Activated T-cell treated with anti-CD3 and anti-CD28 coated beads, Interleukin-2, amount 50 U/mL, for 72 hours (primary cell): ENCODE measurements at places on chromosomes 1 and 21.

- DNase-seq = no peak
Observed at GRCh38 chr21:14620152-14620551, 74.0 kb upstream of the SAMSN1 start.

- no peak for DNase-seq
Observed at GRCh38 chr21:42075686-42076471, 4.8 kb downstream of the UMODL1 start.

DNA sequence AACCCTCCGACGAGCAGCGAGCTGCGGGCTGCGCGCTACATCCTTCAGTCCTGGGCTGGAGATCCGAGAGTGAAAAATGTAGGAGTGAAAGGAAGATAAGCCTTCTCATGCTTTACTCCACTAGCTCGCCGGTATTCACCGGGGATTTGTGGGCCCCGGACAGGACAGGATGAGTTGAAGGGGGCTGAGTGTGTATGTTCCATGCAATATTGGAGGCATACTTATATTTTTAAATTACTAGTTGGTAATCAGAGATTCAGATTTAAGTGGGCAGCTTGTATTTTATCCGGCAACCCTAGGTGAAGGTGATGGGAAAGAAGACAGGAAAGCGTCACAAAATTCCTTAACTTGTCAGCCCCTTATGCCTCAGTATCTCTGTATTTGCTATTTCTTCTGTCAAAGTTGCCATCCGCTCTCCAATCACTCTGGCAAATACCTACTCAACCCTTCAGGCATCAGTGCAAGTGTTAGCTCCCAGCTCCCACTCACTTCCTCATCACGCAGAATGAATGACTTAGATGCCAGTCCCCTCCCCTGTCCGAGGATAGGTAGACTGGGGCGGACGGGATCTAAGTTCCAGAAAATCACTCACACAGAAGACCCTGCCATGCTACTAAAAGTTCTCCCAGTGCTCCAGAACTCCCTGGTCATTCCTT is 503 bp upstream of the PIGM start:
- DNase-seq = peak; percentile 4

GRCh38 chr1:12567288-12567819 is 50.7 kb downstream of the DHRS3 start:
- DNase-seq = no peak

DNA sequence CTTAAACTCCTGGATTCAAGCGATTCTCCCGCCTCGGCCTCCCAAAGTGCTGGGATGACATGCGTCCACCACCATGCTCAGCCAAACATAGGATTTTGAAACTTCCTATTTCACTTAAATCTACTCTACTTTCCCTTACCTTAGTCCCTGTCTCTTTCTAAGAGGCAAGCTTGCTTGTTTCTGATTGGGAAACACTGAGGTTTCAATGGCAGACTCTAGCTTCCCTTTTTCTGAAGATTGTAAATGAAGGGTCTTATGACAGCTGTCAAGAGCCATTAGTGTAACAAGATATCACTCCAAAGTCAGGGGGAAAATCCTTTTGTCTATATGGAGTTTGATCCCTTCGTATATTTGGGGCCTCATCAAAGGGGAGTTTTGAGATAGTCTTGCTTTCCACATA is 23.5 kb upstream of the LMO4 start:
- DNase-seq = no peak

GRCh38 chr1:64268653-64269557 is 65.5 kb downstream of the UBE2U start:
- DNase-seq = peak; percentile 68

DNA sequence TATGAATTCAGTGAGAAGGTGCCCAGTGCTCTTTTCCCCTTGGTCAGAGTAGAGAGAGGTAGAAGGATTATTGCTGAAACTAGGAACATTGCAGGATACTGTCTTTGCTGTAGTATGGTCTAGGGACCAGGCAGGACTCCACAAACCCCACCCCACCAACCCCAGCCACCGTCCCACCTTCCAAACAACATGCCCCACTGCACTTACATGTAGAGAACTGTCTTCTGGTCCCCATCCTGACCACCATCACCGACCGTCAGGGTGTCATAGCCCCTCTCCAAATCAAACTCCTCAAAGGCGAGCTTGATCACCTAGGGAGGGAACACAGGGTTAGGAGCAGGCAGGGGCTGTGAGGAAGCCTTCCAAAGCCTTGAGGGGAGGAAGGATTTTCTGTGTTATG is 71.7 kb upstream of the HMGB4 start:
- no peak for DNase-seq

DNA sequence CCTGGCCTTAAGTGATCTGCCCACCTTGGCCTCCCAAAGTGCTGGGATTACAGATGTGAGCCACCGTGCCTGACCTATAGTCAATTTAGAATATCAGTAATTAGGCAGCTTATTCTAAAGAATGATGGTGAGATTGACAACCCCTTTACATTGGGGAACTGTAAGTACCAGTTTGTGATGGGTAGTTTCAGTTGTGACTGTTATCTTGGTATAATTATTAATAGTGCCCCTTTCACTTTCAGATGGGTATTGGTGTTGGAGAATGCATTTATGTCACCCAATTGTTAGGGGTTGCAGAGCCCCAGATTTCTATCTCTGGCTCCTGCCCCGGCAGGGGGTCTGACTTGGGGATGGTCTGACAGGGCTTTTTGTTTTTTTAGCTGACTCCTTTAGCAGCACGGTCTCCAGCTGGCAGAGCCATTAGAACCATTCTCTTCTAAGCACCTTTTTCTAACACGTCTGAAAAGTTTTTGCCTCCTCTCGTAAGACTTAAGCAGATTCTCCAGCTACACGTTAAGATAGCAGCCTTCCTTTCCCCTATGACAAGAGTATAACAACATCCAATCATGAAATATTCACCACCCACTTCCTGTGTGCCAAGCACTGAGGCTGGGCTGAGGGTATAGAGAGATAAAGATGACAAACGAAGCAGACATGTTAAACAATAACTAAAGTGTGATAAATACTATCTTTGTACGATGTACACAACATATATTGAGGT is 157.8 kb downstream of the SDCCAG8 start:
- no peak for DNase-seq

DNA sequence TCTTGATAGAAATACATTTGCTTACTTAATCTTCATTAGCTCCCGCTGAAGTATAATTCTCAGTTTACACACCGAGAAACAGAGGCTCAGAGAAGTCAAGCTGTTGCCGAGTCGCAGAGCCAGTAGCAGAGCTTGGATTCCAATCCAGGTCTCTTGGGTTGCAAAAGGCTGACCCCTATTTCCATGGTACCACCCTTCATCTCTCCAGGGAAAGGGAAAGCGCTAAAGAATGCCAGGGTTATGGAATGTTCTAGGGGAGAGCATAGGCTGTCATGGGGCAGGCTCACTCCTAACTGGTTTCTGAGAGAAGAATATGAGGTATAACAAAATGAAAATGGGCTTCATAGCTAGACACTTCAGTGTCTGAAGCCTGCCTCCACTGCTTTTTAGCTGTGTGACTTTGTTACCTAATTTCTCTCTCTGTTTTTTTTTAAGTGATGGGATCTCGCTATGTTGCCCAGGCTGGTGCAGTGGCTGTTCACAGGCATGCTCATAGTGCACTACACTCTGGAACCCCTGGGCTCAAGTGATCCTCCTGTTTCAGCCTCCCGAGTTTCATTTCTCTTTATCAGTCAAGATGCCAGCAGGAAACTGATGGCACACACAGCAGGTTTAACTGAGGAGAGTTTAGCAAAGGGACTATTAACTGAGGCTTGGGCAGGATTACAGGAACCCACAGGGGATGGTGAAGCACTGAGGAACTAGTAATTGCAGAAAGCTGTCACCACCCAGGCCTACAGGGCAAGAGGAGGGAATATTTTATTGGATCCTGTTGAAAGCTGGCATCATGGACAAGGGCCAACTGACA is 25.5 kb upstream of the ATF3 start:
- DNase-seq = no peak

GRCh38 chr21:29316029-29316742 is 17.5 kb downstream of the BACH1 start:
- no peak for DNase-seq

DNA sequence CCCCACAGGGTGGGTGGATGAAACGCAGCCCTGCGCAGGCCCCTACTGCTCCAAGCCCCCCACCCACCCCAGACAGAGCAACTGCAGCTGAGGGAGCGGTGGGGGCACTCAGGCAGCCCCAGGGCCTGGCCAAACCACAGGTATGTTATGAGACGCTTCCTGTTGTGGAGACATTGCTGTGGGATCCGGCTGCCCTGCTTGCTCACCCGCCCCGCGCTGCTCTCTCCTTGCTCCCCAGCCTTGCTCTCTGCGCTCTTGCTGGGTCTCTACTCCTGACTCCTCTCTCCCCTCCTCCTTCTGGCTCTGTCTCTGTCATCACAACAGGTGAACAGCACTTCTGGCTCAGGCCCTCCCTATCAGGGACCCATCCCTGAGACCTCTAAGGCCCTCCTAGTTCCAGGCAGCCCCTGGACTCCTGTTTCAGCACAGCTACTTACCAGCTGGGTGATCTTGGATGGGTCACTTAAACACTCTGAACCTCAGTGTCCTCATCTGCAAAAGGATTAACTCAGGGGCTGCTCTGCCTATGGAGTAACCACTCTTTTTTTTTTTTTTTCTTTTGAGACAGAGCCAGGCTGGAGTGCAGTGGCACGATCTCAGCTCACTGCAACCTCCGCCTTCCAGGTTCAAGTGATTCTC is 15.9 kb downstream of the COL8A2 start:
- peak; percentile 61 for DNase-seq

DNA sequence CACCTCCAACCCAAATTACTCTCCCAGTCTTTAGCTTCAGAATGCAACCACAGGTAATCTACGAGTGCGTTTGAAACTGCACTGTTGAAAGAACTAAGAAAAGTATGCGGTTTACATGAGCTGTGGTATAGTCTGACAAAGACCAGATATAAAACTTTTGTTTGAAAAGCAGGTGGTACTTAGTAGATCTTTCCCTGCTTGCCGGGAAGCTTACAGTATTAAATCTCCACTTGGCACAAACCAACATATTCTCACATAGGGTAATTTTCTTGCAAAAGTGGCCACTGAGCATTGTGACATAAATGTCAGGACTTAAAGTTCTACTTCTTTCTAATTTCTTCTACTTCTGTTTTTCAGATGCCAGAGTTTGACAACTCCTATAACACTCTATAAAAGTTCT is 8.4 kb downstream of the RGS2 start:
- no peak for DNase-seq

GRCh38 chr1:197464044-197464443 is 196.0 kb downstream of the CRB1 start:
- no peak for DNase-seq

- no peak for DNase-seq
Observed at GRCh38 chr21:34999397-34999941, 49.6 kb downstream of the RUNX1 start.

DNA sequence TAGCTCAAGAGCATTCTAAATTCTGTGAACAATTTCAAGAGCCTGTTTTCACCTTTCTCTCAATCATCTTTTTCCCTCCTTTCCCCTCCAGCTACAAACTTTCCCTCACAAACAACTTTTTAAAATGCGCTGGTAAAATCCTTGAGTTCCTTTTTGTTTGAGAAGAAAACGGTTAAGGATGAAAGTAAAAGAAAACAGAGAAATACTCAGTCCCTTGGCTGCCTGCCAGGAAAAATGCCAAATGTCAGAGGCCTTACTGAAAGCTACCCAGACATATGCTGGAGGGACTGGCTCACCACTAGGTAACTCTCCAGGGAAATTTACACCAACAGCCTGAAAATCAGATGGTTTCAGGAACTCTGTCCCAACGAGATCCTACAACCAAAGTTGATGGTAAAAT is 11.0 kb upstream of the SERBP1 start:
- DNase-seq = peak; percentile 52

GRCh38 chr1:180560868-180561600 is 2.3 kb downstream of the OVAAL start:
- no peak for DNase-seq

- no peak for DNase-seq
Observed at GRCh38 chr1:1430992-1431844, 4.3 kb upstream of the VWA1 start.

GRCh38 chr1:9193233-9193625 is 41.3 kb upstream of the H6PD start:
- no peak for DNase-seq

GRCh38 chr1:230384380-230385157 is 41.6 kb downstream of the PGBD5 start:
- DNase-seq = no peak

GRCh38 chr1:232726048-232726779 is 79.0 kb upstream of the MAP10 start:
- no peak for DNase-seq

- no peak for DNase-seq
Observed at GRCh38 chr1:11373895-11374747, 101.1 kb downstream of the UBIAD1 start.

DNA sequence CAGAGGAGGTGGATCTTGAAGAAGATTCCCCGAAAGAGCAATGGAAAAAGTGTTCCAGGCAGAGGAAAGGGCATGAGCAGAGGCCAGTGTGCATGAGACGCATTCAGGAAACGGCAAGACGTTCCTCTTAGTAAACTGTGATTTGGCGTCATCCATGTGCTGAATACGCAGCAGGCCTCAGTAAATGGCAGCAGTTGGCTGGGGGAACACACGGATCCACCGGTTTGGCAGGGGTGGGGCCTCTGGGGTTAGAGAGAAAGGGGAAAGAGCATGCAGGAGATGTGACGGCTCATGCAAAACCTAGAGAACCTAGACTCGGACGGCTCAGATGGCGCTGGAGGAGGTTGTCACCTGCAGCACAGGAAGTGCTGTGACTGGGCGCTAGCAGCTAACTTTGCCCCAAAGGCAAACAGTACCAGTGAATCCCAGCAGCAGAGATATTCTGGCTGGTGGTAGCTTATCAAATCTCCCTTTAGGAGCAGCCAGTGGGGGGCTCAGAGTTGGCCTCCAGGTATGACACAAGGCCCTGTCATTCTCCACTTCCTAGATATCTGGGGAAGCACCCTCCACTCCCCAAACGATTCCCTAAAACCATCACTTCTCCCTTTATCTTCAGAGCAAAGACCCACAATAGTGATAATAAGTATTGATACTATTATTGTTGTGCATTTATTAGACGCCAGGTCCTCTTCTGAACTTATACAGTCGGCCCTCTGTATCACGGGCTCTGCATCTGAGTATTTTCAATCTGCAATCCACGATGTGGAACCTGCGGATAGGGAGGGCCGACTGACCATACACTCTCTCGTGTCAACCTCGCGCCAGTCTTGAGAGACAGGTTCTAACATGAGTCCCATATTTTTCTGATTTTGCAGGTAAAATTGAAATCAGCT is 7.6 kb downstream of the LAPTM5 start:
- DNase-seq = peak; percentile 68

DNA sequence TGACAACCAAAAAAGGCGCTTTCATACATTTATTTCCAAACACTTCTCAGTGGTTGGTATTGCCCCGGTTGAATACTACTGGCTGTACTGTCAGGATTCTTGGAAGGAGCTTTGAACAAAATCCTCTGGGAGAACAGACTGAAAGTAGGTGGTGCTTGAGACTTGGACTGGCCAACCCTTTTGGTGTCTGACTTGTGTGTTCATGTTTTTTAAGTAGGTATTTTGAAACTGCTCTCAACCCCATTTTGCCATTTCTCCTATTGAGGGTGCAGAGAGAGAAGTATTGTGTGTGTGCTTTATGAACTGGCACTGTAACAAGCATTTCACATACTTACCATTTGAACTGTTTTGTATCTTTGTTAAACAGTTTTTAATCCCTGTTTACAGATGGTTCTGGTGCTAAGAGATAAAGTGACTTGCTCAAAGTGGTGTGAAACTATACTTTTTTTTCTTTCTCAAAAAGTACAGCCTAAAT is 21.2 kb downstream of the ARID1A start:
- DNase-seq = no peak

GRCh38 chr1:32939655-32940371 is 24.8 kb downstream of the RNF19B start:
- DNase-seq = no peak

- DNase-seq = no peak
Observed at GRCh38 chr1:905071-905749, 18.5 kb upstream of the SAMD11 start.

- DNase-seq = no peak
Observed at GRCh38 chr1:162716123-162716522, 74.4 kb upstream of the HSD17B7 start.
